ENCODE measurements at places on chromosomes 2 and 18.

DNA sequence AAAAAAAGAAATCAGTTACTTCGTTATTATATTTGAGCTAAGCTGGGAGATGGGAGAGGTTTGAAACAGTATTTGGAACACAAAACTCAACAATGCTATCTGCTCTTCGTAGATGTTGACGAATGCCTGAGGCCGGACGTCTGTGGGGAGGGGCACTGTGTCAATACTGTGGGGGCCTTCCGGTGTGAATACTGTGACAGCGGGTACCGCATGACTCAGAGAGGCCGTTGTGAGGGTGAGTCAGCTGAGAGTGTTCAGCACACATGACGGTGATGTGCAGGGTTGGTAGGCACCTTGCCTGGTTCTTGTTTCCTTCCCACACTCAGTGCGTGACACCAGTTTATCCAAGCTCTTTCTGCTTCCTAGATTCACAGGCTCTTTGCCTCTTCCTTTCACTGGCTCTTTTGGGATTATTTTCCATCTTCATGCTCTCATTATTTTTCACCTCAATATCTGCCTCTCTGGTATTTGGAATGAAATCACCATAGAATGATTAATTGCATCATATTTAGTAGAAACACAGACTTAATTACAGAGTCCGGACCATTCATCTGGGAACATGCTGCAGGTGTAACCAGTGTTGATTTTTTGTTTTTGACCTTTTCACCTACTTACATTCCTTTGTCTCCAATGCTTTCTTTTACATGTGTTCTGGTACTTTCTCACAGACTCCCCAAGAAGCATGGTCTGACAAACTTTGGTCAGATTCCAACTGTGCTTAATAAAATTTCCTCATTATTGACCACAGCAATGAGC lies 200.6 kb upstream of the RASGRP3 start:
- peak; percentile 59 for DNase-seq

GRCh38 chr2:109444916-109445315 lies 168.8 kb downstream of the SEPTIN10 start:
- DNase-seq, result no peak

DNA sequence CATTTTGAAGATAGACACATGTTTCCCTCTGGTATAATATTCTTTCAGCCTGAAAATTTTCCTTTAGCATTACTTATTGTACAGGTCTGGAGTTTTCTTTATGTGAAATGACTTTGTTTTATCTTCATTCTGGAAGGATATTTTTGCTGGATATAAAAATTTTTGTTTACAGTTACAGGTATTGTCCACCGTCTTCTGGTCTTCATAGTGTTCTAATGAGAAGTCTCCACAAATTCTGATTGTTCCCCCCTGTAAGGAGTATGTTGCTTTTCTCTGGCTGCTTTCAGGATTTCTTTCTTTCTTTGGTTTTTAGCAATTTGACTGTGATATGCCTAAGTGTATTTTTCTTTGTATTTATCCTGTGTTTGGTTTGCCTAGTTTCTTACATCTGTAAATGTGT lies 15.0 kb downstream of the UBXN4 start:
- DNase-seq, result no peak

DNA sequence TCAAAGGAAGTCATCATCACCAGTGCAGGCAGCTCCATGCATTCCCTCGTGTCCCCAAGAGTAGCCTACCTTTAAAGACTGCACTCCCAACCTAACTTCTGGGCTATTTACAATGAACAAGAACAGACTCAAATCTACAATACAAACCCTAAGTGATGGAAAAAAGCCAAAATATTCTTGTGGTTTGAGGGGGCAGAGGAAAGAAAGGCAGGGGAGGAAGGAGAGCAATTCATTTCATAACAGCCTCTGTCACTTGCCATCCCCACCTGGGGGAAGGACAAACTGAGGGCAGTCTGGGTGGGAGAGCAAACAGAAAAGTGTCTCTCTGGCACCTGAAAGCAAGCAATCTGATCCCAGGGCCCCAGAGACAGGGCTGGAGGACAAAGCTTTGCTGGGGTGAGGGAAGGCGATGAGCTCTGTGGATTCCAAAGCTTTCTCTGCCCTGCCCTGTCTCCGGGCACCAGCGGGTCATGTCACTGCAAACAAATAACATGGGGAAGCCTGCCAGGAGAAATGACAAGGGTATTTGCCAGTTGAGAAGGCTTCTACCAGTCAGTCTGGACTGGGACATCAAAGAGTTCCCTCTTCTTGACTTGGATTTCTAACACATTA lies 528.0 kb upstream of the TNP1 start:
- no peak for DNase-seq

- DNase-seq, result no peak
Observed at GRCh38 chr2:183995632-183996031, 602.7 kb upstream of the ZNF804A start.

GRCh38 chr2:67321588-67321903 lies 75.6 kb upstream of the ETAA1 start:
- no peak for DNase-seq

- DNase-seq, result no peak
Observed at GRCh38 chr2:62409442-62409841, 96.6 kb downstream of the TMEM17 start.

GRCh38 chr18:7809455-7809854 lies 242.3 kb downstream of the PTPRM start:
- no peak for DNase-seq

DNA sequence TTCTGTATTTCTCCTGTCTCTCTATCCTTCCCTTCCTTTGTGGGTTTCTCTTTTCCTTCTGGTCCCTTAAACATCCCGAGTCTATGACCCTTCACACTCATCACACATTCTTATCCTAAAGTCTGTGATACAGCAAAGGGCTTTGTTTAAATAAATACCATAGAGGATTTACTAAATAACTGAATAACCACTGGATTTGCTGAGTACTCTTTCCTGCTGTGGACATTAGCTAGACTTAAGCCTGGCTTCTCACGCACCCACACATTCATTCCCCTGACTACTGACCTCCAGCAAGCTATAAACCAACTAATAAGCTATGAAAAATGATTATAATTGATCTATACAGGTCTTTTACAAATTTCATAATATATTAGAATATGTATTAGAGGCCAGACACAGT lies 76.6 kb downstream of the COL4A3 start:
- DNase-seq, result no peak

- DNase-seq, result no peak
Observed at GRCh38 chr2:158903711-158904405, 64.6 kb upstream of the TANC1 start.

GRCh38 chr2:137172162-137172561 lies 406.8 kb downstream of the THSD7B start:
- DNase-seq, result no peak

DNA sequence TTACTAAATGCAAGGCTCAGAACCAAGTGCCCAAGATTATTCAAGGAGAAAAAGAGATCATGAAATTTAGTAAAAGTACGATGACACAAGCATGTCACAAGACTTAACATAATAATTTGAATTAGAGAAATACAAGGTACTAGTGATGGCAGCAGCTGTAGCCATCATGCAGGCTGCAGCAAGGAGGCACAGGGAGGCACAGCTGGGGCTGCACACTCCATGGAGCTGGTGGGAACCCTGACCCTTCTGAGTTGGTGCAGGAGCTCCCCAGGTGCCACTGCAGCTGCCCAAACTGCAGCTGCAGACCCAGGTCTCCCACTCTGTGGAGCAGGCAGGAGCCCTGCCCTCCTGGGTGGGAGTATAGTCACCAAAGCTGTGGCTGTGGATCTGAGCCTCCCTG lies 46.0 kb downstream of the COL3A1 start:
- DNase-seq, result no peak

- DNase-seq, result no peak
Observed at GRCh38 chr2:163045830-163046229, 207.3 kb upstream of the KCNH7 start.

DNA sequence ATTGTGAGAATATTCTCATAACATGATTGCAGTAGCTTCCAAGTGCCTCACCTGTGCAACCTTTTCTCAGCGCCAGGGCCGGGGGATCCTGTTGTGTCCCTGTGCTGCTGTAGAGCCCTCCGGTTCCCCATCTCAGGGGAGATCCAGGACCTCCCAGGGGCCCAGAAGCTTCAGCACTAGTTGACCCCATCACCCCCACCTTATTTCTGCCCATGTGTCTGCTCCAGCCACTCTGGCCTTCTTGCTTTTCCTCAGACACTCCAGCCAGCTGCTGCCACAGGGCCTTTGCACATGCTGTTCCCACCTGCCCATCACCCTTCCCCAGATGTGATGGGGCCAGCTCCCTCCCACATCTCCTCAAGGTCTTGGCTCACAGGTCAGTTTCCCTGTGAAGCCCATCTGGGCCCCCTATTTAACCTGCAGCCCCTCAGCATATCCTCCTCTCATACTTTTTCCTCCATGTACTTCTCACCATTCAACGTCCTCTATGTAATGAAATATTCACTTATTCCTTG lies 226.5 kb downstream of the SEPTIN10 start:
- no peak for DNase-seq

GRCh38 chr18:42112657-42113420 lies 157.8 kb downstream of the PIK3C3 start:
- DNase-seq, result no peak

DNA sequence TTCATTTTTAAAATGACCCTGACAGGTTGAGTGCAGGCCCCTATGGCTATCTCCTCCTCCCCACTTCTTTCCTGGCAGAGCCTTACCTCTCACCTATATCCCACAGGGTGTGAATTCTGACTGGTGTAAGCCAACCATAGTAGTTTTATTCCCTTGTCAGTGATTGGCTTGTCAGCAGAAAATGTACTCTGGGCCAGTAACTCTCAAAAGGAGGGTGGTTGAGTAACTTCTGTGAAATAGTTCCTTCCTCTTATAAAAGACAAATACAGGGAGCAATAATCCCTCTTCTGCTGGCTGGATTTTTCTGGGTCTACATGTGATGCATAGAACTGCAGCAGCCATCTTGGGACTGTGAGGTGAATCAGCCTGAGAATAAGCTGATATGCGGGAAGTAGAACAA lies 83.4 kb downstream of the RAPH1 start:
- DNase-seq, result no peak

- DNase-seq, result peak; percentile 70
Observed at GRCh38 chr2:239380831-239381708, 19.8 kb downstream of the HDAC4 start.

GRCh38 chr18:44079606-44080005 lies 601.1 kb upstream of the SETBP1 start:
- DNase-seq, result no peak

GRCh38 chr18:10726198-10727068 lies 200.6 kb downstream of the NAPG start:
- DNase-seq, result no peak

- peak; percentile 7 for DNase-seq
Observed at GRCh38 chr2:44753552-44754285, 187.8 kb upstream of the SIX3 start.

- no peak for DNase-seq
Observed at GRCh38 chr2:38381381-38382143, 4.5 kb upstream of the ATL2 start.

- DNase-seq, result no peak
Observed at GRCh38 chr2:58376592-58376991, 135.5 kb upstream of the FANCL start.

DNA sequence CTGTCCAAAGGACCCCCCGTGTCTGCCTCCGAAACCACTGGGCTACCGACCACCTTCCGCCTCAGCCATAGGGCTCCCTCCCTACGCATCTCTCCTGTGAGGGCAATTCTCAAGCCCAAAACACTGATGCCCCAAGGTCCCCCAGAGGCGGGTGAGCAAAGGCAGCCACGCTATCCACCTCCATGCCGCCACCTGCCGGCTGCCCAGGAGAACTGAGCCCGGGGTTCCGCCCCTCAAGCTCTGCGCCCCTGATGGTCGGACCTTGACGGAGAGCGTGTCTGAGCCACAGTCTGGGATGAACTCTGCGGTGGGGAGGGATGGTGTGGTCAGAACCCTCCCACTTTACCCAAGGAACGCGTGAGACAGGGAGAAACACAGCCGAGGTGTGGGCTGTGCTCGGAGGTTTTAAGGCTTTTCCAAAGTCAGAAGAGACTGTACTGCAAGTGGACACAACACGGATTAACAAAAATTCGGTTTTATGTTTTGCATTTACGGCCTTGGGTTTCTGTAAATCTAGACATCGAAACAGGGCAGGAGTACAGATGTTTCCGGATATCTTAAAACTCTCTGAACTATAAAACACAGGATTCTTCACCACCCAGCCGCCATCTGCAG lies 114.1 kb downstream of the ZNF516 start:
- DNase-seq, result no peak

Measured in CD4-positive, alpha-beta T cell treated with Interleukin-12 subunit alpha and Interleukin-12 subunit beta, for 1 hour (primary cell).